Activated CD8-positive, alpha-beta T cell treated with anti-CD3 and anti-CD28 coated beads for 36 hours (primary cell): ENCODE measurements at places on chromosomes 2 and 18.

GRCh38 chr2:49616800-49617199 is 462.5 kb upstream of the FSHR start:
- DNase-seq: no peak

DNA sequence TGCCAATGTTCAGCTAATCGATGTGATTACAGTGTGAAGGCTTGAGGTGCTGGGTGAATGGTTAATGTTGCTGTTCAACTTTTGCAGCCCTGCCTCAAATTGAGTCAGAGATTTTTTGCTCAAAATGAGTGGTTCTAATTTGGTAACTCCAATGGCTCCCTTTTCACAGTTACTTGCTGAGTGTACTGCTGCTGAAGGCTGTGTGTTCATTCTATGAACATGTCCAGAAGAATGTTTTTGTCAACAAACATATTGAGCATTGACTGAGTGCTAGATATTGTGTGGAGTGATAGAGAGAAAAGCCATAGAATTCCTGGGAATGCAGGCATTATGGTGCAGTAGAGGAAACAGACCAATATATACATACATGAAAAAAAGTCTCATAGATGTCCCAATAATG is 39.0 kb upstream of the TCF4 start:
- no peak for DNase-seq

GRCh38 chr2:120066800-120067547 is 54.1 kb downstream of the EPB41L5 start:
- DNase-seq: no peak

GRCh38 chr18:59011786-59012185 is 127.9 kb upstream of the SEC11C start:
- no peak for DNase-seq

DNA sequence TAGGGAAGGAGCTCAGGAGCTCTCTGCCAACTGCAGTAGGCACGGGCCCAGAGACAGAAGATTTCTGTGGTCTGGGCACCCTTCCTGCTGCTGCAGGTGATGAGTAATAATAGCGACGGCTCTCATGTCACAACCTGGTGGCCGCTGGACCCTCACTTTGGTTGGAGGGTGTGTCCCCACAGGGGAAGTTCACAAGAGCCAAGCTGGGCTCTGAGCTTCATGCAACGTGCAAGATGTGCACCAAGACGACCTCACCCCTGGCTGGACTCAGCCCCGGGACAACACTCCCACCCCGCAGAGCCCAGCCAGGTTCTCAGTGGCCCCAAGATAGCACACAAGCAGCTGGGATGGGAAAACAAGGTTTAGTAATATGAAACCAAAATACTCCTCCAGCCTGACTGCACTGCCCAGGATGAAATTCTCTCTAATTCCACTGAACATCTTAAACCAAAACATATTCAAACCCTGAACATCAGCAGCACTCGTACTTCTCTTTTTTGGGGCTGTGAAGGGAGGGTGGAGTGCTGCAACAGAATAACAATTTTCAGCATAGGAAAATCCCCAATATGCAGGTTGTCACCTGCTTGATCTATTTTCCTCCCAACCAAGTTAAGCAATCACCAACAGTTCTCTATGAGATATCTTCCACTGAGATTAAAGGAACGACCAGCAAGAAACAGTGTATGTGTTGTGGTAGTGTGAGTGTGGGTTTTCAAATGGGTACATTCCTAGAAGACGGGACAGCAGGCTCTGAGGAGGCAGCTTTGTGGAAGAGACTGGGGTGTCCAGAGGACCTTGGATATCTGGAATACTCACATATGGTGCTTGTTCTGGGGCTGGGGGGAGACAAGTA is 26.5 kb downstream of the BCL2 start:
- peak; percentile 67 for DNase-seq

- no peak for DNase-seq
Measured at GRCh38 chr2:234451852-234452625, 44.8 kb downstream of the ARL4C start.

GRCh38 chr18:48328473-48329210 is 80.5 kb downstream of the ZBTB7C start:
- DNase-seq: no peak

GRCh38 chr18:32884543-32884942 is 111.7 kb upstream of the KLHL14 start:
- DNase-seq: no peak

- DNase-seq: no peak
Measured at GRCh38 chr2:237281836-237282306, 132.1 kb downstream of the COL6A3 start.

- no peak for DNase-seq
Measured at GRCh38 chr2:184610891-184611290, 12.6 kb downstream of the ZNF804A start.

DNA sequence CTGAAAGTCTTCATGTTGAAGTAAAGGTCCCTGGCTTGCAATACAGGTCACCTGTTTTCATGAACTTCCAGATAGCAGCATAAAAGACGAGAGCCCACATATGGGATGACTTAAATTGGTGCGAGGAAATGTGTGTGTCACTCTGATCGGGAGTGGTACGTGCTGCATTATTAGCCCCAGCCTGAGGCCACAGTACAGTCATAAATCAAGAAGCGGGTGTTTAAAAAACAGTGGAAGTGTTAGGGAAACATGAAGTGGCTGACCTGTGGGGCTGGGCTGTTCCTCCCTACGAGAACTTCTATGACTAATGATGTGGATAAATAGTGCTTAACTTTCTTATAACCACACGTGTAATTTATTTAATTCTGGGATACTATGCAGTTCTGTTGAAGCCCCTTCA is 24.4 kb downstream of the RDH14 start:
- no peak for DNase-seq

DNA sequence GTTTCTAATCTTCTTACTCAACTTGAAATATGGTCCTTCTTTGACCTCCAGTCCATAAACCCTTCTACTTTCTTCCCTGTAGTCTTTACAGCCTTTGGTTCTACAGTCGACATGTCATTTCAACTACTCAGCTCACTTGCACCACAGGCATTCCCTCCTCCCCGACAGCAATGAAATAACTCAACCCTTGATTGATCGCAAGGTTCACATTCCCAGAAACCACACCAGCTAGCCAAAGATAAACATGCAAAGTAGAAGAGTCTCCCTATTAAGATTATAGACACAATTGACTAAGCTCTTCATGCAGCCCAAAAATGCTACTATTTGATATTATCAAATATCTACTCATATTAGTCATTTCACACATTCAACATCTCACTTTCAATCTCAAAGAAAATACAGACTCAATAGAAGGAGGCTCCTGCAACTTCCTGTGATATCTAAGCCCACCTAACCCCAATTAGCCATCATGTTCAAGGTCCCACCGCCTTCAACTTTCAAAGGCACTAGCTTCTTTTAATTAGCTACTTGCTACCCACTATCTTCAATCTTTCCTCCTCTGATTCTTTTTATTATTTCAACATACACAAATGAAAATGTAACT is 50.8 kb downstream of the RTTN start:
- DNase-seq: no peak

DNA sequence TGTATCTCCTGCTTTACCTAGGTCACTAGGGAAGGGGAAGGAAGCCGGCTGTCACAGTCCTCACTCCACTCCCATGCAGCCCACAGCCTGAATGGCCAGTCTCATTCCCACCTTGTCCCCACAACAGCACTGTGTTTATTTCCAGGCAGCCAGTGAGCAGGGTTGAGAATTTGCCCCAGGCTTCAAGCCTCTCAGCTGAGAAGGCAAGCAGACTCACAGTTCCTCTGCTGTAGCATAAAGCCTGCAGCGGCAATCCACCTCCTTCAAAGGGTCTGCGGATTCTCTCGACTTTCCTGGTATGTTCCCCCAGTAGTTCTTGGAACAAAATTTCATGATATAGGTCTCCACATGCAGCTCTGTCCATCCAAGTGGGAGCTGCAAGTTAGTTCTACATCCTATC is 262.9 kb upstream of the GULP1 start:
- DNase-seq: no peak

DNA sequence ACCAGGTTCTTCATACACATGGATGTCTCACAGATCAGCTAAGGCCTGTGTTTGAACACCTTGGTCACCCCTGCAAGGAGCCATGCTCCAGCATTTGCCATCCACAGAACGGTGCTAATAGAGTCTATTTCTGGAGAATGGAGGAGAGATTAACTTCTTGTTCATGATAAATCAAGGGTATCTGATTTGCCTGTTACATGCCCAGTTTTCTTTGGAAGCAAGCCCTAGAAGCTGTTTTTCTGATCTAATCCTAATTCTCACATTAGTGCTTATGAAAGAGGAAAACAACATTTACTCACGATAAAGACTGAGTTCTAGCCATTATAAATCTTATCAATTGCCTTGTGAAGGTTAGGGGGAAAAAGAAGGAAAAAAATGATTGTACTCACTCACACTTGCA is 119.6 kb upstream of the DTNA start:
- no peak for DNase-seq

DNA sequence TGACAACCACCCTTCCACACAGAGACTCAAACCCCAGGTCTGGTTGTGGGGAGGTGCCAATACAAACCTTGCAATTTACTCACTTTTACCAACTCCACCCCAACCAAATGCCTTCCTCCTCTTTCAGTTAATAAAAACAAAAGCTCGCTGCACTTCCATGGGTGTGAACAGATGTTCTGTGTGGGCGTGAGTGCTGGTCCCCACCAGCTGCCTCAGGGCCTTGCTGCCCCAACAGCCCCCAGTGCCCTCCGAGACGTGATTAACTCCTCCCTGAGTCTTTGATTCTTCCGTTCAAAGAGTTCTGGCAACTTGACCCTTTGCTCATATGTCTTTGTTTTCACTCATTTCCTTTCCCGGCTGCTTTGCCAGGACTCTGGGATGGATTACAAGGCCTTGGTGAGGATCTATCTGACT is 258.9 kb upstream of the CXCR4 start:
- DNase-seq: peak; percentile 49
